ENCODE measurements at places on chromosomes 12 and 14.

DNA sequence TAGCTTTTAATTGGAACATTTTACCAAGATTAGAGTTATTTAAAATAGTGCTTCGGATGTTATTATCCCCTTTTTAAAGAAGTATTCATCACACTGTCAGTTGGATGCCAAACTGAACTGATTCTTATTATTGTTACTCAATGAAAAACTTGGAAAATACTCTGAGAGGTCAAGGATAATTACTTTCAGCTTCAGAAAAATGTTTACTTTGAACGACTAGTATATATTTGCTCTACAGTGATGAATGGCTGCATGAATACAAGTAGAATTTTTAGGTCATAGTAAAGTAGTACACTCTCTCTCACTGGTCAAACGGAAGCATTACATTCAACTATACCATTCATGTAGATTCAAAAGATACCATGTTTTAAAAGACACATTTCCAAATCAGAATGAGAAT lies 269.2 kb downstream of the CCDC91 start:
- no peak for DNase-seq

GRCh38 chr12:129790930-129791329 lies 112.9 kb downstream of the TMEM132D start:
- no peak for DNase-seq

GRCh38 chr12:43273467-43273866 lies 278.5 kb downstream of the ADAMTS20 start:
- no peak for DNase-seq

GRCh38 chr14:93137864-93138263 lies 22.1 kb upstream of the ITPK1 start:
- DNase-seq: no peak

GRCh38 chr12:97308576-97309198 lies 153.9 kb upstream of the RMST start:
- DNase-seq: peak; percentile 33

- DNase-seq: no peak
Observed at GRCh38 chr12:75623631-75624154, 112.3 kb upstream of the KRR1 start.

DNA sequence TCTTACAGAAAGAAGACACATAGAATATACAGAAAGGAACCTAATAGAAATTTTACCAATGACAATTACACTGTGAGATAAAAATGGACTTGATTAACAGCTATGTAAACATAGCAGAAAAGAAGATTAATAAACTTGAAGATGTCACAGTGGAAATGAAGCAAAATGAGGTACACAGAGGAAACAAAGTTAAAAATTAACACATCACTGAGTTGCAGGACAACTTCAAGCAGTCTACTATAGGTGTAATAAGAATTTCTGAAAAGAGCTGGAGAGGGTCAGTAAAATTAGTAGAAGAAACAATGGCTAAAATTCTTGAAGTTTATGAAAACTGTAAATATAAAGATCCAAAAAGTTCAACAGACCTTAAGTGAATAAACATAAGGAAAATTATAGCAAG lies 738.7 kb downstream of the C12orf50 start:
- DNase-seq: no peak

DNA sequence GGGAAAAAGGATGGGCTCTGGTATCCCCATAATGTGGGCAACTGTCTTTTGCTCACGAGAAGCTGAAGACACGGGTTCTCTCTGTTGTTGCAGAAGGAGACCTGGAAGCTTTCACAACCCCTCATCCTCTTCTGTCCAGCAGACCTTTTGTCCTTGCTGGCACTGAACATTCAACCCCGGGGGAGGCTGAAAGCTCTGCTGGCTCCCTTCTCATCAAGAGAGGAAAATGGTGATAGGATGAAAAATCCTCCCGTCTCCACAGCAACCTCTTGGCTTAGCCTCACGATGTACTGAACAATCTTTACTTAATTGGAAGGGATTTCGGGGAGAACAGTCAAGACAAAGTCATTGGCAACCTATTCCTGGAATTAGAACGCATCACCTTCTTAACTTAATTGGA lies 39.0 kb downstream of the ELK3 start:
- no peak for DNase-seq

DNA sequence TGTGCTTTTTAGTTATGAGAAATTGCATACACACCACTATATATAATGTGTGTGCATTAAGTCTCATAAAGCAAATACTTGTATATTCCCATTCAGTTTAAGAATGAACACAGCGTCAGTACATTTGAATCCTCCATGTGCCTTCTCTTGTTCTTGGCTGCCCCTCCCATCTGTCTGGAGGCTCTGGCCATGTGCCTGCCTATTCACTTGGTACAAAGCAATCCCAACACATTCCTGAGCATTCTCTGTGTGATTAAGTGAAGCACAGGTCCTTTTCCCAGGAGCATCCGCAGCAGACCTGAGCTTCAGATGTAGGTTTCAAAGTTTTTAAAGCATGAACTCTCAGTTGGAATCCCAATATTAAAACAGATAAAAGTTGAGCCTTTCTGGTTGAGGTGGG lies 58.7 kb downstream of the POLR3B start:
- no peak for DNase-seq

- no peak for DNase-seq
Observed at GRCh38 chr12:126061777-126062176, 996.5 kb downstream of the AACS start.

- no peak for DNase-seq
Observed at GRCh38 chr12:116561181-116561821, 2.1 kb downstream of the MAP1LC3B2 start.

- DNase-seq: no peak
Observed at GRCh38 chr12:4169531-4169930, 104.0 kb upstream of the CCND2 start.

- no peak for DNase-seq
Observed at GRCh38 chr12:41795910-41796309, 348.8 kb downstream of the GXYLT1 start.

DNA sequence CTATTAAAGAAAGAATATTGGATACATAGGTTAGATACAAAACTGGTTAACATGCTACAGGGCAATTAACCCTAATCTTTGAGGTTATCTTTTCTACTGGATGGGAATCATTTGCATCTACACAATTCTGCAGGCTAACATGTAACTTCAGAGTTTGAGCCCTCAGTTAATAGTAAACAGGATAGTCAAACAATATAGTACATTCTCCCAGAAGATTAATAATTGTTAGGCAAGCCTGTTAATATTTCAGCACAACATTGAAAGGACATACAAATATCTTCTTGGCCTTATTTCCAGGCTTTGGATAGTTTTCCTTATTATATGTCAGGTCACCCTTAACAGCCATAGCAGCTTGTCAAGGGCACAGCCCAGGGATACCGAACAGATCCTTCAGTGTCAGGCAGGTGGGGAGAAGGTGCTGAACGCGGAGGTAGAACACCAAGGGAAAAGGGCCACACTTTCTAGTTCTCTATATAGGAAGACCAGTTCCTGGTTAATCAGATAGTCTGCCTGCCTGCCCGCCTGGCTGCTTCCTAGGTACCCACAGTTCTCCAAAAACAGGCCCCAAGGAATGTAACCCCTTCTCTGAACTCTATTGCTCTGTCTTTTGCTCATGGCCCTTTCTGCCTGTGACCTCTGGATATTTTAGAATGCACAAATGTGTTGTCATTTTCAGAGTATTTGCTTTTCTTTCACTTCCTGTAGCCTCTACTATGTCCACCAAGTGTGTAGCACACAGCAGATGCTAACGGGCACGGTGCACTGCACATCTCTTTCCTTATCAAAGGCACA lies 256.0 kb downstream of the PCNX1 start:
- no peak for DNase-seq

- no peak for DNase-seq
Observed at GRCh38 chr12:52655720-52656124, 3.7 kb upstream of the KRT2 start.

DNA sequence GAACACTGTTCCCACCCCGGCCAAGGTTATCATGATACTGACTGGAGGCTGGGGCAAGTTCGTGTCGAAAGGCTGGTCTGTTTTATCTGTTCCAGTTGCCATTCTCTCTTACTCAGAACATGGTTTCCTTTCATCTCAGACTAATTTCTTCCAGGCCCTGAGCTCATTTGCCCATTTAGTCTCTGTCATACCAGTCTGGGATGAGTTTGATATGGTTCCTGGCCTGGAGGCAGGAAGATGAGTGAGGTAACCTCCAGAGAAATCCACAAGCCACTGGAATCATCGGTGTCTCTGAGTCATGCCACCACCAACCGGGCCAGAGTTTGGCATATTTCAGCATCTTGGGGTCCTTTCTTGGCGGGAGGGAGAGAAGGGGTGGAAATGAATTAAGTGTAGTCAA lies 114.7 kb downstream of the NTF3 start:
- DNase-seq: no peak

DNA sequence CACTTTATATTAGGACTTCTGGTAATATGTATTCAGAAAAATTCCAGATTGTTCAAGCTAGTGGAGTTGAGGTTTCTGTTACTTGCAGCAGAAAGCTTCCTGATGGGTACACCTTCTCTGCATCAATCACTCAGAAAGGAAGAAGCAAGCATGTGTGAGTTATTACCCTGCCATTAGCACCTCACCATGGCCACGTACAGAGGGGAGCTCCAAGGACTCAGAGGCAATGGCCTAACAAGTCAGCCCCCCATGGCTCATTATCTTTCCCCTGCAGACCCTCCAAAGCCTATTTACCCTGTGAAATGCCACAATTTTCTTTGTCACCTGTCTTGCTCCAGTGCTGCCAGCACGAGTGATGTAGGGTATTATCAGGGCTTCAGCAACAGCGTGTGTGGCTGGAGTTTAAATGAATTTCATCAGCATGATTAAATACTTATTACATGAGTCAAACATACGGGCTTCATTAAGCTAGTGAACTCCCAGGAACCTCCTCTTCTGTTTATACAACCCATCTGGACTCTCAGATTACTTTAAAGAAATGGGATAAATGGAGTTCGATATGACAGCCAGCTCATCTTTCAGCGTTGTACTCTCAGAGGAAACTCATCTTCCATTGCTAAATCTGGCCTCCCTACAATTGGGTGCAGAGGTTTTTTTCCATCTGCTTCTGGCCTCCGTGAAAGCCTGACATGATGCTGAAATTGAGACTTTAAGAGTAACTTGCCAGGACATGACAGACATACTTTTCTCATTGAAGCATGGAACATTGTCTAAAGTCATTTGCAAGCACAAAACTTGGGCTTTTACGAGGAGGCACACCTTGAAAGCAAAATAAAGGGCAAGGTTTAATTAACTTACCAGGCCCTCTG lies 135.9 kb downstream of the TMEM30B start:
- no peak for DNase-seq

- DNase-seq: no peak
Observed at GRCh38 chr14:57326253-57326652, 57.5 kb downstream of the AP5M1 start.

DNA sequence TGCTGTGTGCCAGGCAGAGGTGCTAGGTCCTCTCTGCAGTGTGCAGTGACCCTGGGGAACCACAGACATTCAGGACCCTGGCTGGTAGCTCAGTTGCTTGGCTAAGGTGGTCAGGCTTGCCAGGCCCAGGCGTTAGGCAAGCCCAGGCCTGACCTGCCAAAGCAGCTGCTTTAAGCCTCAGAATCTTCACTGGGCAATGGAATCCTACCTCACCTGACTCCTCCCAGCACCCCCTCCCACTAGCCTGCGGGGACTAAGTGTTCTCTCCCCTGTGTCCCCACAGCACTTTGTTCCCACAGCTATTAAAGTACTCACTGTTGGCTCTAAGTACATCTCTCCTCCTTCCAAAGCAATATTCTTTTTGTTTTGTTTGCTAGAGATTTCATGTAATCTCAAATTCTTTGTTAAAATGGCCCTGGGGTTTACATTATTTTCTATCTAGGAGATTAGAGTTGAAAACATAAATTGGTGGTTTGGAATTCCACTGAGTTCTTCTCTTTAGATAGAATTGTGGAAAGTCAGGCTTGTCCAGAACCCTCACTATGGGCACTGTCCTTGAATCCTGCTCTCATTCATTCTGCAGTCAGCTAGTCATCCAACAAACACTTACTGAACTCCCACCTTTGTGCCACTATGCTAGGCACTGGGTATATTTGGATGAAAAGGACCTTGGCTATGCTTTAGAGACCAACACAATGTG lies 44.4 kb downstream of the DGLUCY start:
- DNase-seq: no peak

GRCh38 chr12:47818467-47819137 lies 1.1 kb downstream of the HDAC7 start:
- no peak for DNase-seq

DNA sequence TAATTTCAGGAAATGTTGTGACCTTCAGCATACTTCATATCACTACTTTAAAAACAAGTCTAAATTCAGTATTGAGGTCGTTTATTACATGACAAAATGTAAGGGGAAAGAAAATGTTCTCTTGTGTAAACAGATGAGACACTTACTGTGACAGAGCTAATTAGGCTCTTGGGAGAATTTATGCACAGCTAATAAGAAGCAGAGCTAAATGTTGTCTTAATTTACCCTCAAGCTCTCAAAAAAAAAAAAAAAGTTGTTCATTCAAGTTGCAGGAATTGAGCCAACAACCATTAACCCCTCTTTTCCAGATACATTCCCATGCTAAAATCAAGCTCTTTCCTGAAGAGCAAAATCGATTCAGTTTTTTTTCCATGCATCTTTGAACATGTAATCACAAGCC lies 1419.4 kb downstream of the FSCB start:
- DNase-seq: no peak

GRCh38 chr14:74517731-74518130 lies 24.2 kb downstream of the ISCA2 start:
- no peak for DNase-seq

DNA sequence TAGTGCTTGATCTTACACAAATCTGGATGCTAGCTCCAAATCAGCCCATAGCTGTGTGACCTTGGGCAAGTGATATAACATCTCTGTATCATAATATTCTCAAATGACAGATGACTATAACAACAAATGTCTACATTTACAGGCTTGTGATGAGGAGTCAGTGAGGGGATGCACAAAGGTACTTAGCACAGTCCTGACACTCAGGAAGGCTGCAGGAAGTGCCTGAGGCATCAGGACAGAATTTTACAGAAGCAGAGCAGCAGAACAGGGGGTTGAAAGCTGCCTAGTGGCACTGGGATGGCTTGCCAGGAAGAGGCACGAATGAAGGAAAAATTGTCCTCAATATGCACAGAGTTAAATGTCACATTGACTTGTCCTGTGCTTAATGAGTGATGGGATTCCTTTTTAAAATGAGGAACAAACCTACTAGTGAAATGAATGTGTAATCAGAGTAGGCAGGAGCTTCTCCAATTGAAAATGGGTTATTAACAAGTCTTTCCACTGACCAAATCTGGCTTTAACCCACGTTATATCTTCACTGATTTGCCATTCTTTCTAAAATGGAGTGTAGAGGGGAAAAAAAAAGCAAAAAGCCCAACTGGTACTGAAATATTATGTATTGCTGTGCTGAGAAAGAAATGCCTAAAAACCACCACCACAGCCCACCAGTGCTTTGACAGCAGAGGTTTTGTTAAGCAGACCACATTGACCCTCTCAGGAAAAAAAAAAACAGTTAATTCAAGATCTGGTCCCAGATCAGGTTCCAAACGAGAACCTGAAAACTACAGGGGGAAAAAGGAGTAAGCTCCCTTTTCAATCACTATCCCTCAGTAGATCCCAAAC lies 11.6 kb downstream of the BTG1 start:
- no peak for DNase-seq

GRCh38 chr14:67551940-67552339 lies 18.9 kb downstream of the PLEKHH1 start:
- DNase-seq: no peak

GRCh38 chr12:121483949-121484348 lies 84.0 kb downstream of the RNF34 start:
- no peak for DNase-seq

All from CD4-positive, alpha-beta T cell treated with Interleukin-6 at 100 ng/mL for 8 hours (primary cell).